Right renal pelvis (tissue), 4 donors: ENCODE measurements at places on chromosomes 7 and 10. TPM values are rescaled to one million over a fixed set of nuclear protein-coding genes. Genes with fewer than 3 reads are reported as not detected.

DNA sequence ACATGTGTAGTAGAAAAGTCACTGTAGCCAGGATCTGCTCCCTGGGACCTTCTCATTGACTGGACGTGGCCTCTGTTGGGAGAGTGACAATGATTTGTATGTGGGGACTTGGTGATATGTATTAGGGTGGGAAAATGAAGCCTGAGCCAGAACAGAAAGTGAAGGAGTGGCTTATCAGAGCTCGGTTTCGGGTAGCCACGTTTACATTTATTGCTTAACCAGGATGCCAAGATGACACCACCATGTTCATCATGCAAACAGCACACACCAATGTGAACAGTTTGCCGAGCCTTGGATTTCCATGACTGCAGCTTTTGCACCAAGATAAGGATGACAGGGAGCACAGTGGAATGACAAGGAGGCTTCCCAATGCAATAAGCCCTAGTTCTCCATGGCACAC, 112.8 kb upstream of the STK17A start:
- no peak for DNase-seq

DNA sequence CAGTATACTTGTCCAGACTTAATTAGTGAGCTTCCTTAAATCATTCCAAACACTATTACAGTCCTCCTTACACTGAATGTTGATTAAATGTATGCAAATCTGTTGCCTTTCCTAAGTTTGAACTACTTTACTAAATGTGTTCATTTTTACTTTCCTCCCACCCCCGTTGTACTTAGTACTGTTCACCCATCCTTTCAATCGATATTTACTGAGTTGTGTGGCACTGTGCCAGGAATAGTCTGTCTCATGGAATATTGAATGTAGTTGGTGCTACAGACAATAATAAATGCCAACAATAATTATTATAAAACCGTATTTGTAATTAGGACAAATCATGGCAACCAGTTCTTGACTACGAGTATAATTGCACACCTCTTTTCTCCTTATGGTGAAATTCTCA, 335.7 kb downstream of the GPR37 start:
- no peak for DNase-seq

DNA sequence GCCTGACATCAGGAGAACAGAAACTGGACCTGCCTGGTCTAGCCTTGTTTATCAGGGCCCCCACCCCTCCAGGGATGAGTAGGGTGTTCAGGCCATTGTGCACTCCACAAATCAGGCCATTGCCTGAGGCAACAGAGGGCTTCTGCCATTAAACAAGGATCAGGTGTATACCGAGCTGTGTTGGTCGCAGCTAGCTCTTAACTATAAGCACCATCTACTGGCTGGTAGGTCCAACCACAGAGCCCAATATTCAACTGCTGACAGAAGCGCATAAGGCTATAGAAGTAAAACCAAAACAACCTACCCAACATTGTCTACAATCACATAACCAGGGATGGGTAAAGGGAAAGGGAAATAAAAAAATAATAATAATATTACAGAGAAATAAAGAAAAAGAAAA, 451.7 kb upstream of the TEX47 start:
- DNase-seq = no peak

DNA sequence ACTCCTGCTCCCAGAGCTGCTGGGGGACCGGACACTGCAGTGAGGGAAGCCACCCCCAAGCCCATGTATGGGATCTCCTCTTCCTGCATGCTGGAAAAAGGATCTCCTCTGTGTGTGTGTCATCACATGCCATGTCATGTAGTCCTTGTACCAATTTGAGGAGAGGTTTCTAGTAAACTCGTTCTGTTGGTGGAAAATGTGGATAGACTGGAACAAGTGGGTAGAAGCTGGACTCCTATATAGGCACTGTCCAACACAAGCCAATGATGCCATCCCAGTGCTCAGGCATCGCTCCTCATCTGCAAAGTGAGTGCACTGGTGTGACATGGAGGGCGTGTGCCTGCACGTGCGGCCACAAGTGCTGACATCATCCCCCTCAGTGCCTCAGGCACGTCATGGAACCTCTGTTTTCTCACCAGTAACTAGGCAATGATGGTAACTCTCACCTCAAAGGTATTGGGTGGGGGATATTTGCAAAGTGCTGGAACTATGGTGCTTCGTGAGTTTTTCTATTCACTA, 19.3 kb downstream of the MYO1G start:
- no peak for DNase-seq

DNA sequence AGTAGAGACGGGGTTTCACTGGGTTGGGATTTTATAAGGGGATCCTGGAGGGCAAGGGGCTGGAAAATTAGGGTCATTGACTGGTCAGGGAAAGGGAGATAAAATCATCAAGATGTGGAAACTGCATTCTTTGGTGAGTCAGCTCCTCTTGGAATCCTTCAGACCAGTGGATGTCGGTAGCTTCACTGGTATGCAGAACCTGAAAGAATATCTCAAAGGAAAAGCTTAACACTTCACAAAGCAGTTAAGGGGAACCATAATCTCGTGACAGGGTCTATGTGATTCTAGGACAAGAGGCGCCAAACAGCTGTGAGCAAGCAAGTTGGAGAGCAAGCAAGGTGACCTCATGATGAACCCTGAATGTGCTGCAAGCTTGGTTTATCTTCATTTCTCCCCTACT, 634.7 kb upstream of the AUTS2 start:
- no peak for DNase-seq

GRCh38 chr10:116385311-116385710, 42.3 kb upstream of the PNLIPRP3 start:
- no peak for DNase-seq

DNA sequence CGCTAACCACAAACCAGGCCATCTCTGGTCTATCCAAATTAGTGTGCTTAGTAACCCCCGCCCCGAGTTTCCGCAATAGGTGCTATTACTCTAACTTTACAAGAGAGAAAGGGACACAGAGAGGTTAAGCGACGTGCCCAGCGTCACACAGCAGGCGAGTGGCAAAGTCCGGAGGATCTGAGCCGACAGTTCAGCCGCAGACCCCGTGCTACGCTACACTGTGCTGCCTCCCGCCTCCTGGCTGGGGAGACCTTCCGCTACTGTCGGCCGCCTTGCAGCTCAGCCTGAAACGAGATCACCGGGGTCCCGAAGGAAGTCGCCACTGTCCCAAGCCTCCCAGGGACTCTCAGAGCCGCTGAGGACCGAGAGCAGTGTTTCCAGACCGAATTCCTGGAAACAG, 799 bp downstream of the INTS1 start:
- DNase-seq = no peak

GRCh38 chr10:114350751-114351150, 53.6 kb downstream of the AFAP1L2 start:
- no peak for DNase-seq

DNA sequence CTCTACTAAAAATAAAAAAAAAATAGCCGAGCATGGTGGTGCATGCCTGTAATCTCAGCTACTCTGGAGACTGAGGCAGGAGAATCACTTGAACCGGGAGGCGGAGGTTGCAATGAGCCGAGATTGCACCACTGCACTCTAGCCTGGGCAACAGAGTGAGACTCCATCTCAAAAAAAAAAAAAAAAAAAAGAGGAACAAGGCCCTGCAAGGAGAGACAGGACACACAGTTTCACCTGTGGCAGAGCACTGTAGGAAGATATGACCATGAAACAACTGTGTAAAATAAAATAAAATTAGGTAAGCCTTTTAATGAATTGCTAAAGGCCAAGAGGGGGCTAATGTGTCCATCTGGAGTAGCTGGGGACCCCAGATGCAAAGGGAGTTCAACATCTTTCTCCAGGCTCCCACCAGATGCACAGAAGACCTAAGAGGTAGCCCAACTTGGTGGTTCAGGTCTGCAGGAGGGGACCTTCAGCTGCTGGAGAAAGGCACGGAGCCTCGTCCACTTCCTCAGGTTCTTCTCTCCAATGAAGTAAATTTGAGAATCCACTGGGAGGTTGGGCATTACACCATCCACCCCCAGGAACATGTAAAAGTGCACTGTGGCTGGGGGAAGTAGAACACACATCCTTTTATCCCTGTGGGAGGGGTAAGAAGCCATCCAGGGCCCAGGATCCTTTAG, 12.7 kb downstream of the PPIF start:
- no peak for DNase-seq

- no peak for DNase-seq
Observed at GRCh38 chr10:100370714-100371481, 23.9 kb downstream of the SCD start.

GRCh38 chr7:23490357-23491135, 20.3 kb upstream of the IGF2BP3 start:
- no peak for DNase-seq

- DNase-seq = no peak
Observed at GRCh38 chr10:70258216-70258615, 25.0 kb upstream of the PPA1 start.

GRCh38 chr10:49055221-49055849, 60.0 kb downstream of the VSTM4 start:
- no peak for DNase-seq

DNA sequence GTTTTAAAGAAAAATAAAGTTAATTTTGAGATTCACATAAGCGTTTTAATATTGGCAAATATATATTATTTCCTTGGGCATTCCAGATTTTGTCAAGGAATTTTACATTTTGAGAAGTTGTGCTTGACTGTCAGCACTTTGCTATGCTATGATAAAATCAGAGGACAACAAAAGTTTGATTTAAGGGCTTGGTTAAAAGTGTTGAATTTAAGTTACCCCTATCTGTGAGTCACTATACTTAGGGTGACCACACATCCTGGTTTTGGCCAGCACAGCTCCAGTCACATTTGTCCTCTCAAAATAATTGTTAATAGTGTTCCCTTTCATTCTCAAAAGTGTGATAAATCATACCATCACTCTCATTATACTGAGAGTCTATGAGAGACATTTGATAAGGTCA, 34.2 kb upstream of the ANK3 start:
- DNase-seq = no peak

DNA sequence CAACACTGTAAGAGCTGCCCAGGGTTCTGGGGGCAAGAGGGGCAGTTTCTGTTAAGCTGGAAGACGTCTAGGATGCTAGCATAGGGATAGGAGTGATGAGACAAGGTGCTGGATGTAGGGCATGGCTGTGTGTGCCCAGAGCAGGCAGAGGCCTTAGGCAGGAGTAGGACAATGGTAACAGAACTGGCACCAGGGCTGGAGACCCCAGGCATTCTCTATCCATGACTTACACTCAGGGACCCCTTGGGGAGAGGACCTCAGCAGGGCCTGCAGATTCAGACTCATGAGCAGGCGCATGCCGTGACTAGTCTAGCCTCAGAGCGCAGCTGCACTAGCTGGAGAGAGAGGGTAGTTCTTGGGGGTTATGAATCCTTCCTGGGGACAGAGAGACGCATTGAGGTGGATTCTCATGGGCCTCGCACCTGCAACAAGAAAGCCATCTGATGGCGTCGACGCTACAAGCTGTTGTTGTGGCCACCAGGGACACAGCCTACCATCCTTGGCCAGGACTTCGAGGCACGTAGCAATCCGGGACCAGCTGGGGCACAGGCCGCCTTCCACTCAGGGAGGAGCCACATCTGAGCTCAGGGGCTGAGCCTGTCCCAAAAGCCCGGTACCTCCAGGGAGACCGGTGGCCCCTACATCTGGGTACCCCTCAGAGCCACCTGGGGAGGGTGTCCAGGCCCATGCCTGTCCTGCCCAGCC, 474.1 kb downstream of the PTPRN2 start:
- no peak for DNase-seq

DNA sequence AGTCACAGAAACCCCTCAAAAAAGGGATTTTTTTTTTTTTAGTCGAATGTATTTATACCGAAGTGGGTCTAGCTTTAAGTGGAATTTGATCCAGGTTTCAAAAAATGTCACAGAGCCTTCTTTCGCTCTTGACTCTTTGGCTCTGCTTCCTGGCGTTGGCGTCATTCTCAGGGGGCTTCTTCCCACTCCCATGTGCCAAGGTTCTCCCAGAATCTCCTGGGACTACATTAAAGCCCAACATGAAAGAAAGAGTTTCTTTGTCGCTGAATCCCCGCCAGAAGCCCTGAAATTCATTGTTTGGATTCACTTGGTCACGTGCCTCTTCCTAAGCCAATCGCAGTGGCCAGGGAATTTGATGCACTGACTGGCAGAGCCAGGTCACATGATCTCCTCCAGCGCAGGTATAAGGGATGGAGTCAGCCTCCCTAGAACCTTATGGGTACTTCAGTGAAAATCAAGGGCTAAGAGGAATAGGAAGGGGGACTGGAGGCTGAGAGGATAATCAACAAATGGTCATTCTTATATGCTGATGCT, 101.2 kb downstream of the RPS24 start:
- DNase-seq = no peak

DNA sequence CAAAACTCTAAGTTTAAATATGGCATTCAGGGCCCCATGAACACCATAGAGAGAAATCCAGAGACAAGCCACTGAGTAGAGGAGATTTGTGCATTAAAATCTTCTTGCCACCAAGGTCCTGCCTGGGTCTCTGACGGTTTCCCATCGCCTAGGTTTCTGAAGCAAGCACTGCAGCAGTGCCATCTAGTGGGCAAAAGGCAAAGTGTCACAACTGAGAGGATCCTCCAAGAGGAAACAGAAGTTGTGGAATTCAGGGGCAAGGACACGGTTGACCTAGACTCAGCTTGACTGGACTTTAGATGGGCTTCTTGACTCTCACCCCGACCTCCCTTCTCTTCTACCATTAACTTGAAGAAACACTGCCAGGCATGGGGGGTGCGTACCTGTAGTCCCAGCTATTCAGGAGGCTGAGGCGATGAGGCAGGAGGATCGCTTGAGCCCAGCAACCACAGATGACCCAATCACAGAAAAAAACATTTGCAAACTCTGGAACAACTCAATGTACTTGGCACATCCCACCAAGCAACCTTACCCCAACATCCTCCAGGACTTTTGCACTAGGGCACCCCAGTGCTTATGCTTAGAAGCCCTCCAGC, 604.1 kb downstream of the GALNT17 start:
- peak; percentile 73 for DNase-seq

- DNase-seq = peak; percentile 50
Observed at GRCh38 chr10:68871731-68872342, 29.3 kb upstream of the DDX50 start.

- peak; percentile 58 for DNase-seq
Observed at GRCh38 chr7:110839866-110840265, 251.1 kb upstream of the LRRN3 start.

GRCh38 chr7:3260401-3260715, 40.7 kb upstream of the SDK1 start:
- no peak for DNase-seq

Gene IGF2BP3
- 54.5 TPM for polyA plus RNA-seq

Gene FFAR4
- 0.01 TPM for polyA plus RNA-seq

Gene PTCD1
- polyA plus RNA-seq = 4.4 TPM

Gene SCIN
- 111 TPM for polyA plus RNA-seq

Gene FUOM
- 14.7 TPM for polyA plus RNA-seq

Gene LRMDA
- polyA plus RNA-seq = 21.8 TPM

Gene UNCX
- 8.3 TPM for polyA plus RNA-seq

Gene TCAF1
- polyA plus RNA-seq = 88.0 TPM

Gene AKR1C8
- polyA plus RNA-seq = 0.13 TPM

Gene HOXA3
- polyA plus RNA-seq = 44.4 TPM

Gene KLF14
- 0.77 TPM for polyA plus RNA-seq

Gene SPDYE2B
- polyA plus RNA-seq = 0.74 TPM
